ENCODE measurements at places on chromosomes 16 and 17. TPM values are rescaled to one million over a fixed set of nuclear protein-coding genes. Genes with fewer than 3 reads are reported as not detected.
A peak's percentile ranks its signal among the peaks of the same experiment; 100 is the strongest.

DNA sequence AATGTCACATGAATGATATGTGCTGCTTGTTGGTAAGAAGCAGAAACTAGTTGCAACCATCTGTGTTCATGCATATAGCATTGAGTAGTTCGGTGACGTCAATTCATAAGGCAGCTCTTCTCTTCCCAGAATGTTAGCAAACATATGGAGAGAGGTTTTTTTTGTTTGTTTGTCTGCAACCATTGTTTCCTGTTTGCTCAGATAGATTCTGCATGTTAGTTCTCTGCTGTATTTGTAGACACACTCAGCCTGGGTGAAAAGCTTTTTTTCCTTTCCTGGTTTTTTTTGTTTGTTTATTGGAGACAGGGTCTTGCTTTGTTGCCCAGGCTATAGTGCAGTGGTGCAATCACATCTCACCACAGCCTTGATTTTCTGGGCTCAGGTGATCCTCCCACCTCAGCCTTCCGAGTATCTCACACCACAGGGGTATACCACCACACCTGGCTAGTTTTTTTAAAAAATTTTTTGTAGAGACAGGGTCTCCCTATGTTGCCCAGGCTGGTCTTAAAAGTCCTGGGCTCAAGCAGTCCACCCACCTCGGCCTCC is 16.7 kb downstream of the WSB1 start:
- DNase-seq, result no peak

GRCh38 chr17:72121164-72122009 is 567 bp downstream of the SOX9 start:
- no peak for DNase-seq

GRCh38 chr16:69532641-69533455 is 32.9 kb upstream of the NFAT5 start:
- no peak for DNase-seq

DNA sequence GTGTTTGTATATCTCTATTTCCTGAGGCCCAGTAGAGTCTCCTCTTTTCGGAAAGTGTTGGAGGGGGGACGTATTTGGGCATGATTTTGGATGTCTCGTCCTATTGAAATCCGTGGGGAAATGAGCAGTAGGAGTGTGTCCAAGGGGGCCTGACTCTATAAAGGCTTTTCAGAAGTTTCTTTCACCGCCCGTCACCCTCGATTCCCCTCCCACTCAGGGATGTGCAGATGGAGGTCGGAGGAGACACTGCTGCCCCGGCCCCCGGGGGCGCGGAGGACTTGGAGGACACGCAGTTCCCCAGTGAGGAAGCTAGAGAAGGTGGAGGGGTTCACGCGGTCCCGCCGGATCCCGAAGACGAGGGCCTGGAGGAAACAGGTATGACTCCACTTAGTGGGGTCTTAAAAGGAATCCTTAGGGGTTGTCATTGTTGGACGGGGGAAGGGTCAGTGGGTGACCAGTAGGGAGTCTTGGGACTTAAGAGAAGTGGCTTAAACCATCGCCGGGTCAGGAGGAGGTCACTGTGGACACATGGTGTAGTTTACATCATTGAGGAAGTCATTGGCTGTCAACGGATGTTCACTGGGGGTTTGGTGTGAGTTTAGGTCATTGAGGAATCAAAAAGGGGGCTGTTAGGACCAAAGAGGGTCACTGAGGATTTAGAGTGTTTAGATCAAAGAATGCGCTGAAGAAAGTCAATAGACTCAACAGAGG is 424 bp downstream of the MON1B start:
- peak; percentile 26 for DNase-seq

DNA sequence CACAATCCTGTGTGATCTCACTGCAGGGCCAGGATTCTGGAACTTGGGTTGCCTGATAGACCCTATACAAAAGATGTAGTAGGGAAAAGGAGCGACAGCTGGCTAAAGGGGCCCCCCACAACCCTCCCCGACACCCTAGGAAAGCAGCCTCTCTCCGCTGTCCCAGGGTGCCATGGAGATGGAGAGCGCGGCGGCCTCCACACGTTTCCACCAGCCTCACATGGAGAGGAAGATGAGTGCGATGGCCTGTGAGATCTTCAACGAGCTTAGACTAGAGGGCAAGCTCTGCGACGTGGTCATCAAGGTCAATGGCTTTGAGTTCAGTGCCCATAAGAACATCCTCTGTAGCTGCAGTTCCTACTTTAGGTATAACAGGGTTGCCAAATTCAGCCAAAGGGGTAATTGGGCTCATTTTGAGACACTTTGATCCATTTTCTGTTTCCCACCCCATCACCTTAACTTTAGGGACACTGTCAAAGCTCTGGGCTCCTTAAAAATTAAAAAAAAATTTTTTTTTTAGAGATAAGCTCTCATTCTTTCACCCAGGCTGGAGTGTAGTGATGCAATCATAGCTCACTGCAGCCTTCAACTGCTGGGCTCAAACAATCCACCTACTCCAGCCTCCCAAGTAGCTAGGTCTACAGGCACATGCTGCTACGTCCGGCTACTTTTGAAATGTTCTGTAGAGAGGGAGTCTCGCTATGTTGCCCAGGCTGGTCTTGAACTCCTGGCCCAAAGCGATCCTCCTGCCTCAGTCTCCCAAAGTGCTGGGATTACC is at the start of gene KLHL10:
KLHL10 (plus strand) TSS at position 65 of the 778 bp plus-strand sequence; CDS start at position 173, 108 bp downstream.
- DNase-seq, result no peak

DNA sequence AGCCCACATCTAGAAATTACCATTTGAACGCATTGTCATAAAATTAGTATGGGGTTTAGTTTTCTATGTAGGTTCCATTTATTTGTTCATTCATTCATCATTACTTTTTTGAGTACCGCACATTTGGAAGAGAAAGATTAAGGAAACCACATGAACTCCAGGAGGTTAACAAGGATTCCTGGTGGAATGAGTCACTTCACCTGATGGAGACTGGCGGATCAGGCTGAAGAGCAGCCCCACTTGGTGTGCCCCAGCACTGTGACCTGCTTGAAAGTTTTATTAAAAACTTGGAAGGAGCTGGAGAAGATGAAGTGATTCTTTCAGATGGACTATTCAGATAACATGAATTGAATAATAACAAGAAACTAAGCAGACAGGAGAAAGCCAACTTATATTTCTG is 293.6 kb upstream of the CDH11 start:
- no peak for DNase-seq

- DNase-seq, result no peak
Measured at GRCh38 chr17:80361495-80362220, 53.3 kb upstream of the ENDOV start.

DNA sequence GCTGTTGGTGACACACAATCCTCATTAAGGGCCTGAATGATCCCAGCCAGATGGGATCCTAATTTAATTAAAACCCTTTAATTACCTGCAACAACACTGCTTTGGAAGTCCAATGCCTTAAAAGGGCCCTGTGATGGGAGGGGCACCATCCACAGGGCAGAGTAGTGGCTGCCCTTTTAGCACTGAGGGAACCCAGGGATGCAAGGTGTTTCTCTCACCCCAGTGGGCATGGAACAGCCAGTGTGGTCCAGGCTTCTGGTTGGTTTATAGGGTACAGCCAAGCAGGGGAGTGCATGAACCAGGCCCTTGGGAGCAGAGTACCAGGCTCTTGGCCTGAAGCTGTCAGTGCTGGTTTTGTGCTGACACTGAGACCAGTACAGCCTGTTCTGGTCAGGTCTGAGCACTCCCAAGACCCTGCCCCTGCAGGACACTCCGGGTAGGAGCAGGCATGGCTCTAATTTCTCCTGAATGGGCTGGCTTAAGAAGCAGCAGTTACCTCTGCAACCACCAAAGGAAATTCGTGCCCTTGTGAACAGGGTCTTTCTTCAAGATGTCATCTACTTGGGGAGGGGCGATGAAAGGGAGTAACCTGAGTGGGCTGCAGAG is 9.9 kb downstream of the NXPH3 start:
- no peak for DNase-seq

GRCh38 chr17:82388223-82388921 is 16.8 kb downstream of the UTS2R start:
- no peak for DNase-seq

The DOC2A gene
- total RNA-seq, result 1.2 TPM

DNA sequence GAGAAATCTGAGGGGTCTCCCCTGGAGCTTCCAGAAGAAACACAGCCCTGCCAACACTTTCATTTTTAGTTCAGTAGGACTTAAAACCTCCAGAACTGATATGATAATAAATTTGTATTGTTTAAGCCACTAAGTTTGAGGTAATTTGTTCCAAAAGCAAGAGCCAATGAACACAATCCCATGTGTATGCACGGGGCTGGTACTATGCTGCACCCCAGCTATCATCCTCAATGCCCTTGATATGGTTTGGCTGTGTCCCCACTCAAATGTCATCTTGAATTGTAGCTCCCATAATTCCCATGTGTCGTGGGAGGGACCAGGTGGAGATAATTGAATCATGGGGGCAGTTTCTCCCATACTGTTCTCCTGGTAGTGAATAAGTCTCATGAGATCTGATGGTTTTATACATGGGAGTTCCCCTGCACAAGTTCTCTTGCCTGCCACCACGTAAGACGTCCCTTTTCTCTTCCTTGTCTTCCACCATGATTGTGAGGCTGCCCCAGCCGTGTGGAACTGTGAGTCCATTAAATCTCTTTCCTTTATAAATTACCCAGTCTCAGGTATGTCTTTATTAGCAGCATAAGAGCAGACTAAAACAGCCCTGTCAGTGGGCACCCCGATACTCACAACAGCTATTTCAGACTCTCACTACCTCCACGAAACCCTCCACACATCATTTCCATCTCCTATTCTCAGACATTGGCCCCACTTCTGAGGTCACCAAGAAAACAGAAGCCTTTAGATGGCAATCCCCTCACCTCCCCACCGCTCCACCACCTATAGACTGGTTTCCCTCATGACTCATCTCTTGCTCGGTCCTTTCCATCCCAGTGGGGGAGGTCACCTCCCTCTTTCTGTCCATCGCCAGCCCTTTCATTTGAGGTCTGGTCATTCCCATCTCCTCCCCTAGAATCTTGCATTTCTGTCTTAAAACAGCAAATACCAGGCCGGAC is 8.9 kb upstream of the CACNG1 start:
- no peak for DNase-seq

DNA sequence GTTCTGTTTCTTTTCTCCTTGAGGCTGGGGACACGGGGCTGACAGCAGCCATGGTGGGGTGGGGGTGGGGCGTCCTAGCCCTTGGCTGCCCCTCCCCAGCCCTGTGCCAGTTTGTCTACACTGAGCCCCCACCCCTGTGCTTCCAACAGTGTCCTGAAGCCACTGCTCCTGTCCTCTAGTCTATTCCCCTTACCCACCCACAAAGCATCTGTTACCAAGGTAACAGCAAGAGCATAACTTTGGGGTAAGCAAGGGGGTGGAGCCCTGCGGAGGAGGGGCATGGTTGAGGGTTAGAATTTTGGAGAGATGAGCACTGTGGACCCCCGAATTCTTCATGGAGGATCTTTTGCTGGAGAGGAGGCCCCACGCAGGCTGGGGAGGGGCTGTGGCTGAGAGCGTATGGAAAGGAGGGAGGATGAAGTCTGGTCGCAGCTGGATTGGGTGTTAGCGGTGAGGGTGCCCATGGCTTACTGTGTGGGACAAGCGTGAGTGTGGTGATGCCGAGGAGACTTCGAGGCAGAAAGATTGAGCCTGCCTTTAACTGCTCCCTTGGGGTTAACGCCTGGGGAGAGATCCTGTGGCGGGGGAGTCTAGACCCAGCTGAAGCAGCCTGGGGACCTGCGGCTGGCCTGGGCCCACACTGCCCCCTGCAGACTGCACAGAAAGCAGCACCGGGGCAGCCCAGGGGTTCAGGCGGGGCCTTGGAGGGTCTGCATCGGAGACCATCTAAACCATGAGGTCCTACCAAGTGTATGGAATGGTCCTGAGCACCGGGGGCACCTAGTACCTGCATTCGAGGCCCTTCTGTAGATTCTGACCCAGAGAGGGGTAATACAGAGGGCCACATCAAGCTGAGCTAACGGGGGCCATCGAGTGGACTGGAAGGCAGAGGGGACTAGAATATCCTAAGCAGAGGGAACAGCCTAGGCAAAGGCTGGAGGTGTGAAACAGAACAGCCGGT is 6.1 kb upstream of the STAC2 start:
- DNase-seq, result peak; percentile 31

DNA sequence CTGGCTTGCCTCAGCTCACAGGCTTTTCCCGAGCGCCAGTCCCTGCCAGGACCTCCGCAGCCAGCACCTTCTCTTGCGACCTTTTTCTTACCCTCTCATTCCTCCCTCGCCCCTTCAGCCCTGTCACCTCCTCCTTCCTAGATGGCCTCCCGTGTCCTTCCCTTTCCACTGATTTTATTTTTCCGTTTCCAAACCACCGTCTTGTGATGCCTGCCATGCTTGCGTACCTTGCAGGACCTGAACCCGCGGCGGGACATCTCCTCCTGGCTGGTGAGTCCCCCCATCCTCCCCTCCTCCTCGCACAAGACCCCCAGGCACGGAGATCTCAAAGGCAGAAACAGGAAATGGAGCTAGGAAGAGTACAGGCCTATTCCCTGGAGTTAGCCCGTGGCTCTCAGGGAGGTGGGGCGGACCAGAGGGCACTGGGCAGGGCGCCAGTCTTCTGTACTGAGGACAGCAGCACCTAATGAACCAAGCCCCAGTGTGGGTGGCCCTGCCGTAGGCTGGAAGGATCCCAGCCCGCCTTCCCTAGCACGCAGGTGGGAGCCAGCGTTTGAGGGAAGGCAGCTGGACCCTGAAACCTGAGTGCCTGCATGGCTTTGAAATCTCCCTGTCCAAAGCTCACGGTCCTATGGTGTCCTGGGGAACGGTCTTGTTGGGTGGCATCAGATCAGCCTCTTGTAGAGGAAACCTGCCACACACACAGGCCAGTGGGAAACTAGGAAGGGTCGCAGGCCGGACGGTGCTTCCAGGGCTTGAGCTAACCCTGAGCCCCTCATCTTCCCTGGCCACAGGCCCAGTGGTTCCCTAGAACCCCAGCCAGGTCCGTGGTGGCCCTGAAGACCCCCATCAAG is 612 bp downstream of the CISD3 start:
- DNase-seq, result no peak

Measured in activated T-helper 2 cell treated with anti-CD3 and anti-CD28 coated beads, Interferon-gamma antibody, Interleukin-2, Interleukin-4, amounts not matched to agents 10 μg/mL and 5 μg/mL and 100 μg/mL, durations not matched to agents 14 hours and 24 hours and 36 hours (primary cell).